ENCODE measurements at places on chromosomes 13 and 19.

GRCh38 chr13:36067746-36068381 is 63.3 kb downstream of the DCLK1 start:
- DNase-seq, result no peak

DNA sequence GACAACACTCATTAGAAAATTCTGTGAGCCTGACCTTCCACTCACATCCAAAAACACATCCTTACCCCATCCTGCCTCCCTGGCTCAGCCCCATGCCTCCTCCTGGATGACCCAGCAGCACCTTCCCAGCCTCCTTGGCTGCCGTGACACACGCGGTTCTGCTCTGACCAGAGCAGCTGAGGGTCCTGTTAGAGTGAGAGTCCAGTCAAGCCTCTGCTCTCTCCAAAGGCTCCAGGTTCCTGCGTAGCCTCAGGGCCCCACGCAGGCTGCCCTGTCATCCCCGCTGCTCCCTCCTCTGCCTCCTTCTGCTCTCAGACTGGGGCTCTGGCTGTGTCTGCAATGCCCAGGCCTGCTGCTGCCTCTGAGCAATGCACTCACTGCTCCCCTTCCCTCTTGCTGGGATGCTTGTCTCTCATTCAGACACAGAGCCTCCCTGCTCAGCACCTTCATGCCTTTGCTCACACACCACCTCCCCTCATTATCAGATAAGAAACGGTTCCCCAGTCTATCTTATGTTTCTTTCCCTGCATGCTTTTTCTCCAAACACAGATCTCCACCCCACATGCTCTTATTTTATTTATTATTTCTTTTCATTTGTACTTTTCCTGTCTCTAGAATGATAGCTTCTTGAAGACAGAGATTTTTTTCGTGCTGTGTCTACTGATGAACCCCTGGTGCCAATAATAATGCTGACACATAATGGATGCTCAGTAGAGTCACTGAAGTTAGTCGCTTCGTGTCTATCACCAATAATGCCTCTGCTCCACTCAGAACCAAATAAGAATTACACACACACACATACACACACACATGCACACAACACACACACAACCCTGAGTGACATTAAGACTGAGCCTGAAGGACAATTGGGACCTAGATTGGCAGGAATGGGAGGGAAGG is 10.2 kb upstream of the SIGLEC6 start:
- no peak for DNase-seq

GRCh38 chr13:35843272-35843671 is 287.9 kb downstream of the DCLK1 start:
- DNase-seq, result no peak

DNA sequence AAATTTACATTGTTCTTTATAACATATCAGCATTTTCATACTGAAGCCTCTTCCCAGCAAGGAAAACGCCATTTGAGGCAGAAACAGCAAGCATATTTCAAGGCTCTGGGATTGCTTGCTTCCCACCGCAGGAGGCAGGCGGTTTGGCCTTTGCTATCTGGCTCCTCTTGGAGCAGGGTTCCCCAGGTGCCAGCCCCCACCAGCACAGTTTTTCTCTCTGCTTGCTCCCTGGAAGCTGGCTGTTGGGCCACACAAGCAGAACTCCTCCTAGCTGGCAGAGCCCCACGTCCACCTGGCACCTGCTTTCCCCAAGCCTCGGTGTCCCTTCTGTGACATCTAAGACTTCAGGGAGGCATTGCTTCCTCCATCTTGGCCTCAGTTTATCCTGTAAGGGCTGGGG is 16.7 kb downstream of the GATAD2A start:
- no peak for DNase-seq

DNA sequence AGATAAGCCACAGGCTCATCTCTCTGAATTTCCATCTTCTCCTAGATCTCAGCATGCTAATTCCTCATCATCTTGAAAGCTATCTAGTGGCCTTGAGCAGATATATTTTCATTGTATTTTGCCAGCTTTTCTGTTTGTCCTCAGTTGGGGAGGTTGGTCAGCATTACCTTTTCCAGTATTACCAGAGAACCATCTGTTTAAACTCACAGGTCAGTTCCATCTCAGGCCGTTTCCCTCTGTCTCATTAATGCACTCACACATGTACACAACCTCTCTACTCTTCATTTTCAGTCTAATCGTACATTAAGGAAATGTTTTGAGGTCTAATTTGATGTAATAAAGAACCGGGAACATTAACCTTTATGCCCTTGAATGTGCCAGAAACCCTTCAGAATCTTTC is 29.7 kb downstream of the USPL1 start:
- no peak for DNase-seq

- DNase-seq, result no peak
These were observed 79.1 kb upstream of the ZNF835 start for GRCh38 chr19:56750658-56751057.

- DNase-seq, result no peak
These were observed 418 bp upstream of the ZNF709 start for GRCh38 chr19:12485052-12485416.

- no peak for DNase-seq
These were observed 66.0 kb upstream of the TNFRSF19 start for GRCh38 chr13:23504180-23504579.

DNA sequence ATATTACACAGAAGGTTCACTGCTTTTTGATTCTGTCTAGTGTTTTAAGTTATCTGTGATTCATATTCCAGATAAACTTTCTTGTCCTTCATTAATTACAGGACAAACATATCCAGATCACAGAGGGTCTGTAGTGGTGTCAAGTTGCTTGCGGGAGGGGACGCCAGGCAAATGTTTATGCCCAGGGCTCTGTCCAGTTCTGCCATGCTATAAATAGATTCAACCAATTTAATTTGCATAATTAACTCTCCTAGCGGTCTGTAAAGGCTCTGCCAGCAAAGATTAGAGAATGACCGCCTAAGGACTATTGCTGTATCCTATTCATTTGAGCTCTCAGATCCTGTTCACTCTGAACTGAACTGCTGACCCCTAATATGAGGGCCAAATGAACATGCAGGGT is 59.7 kb upstream of the TRPC4 start:
- no peak for DNase-seq

GRCh38 chr19:1935484-1936208 is 5.3 kb upstream of the CSNK1G2 start:
- no peak for DNase-seq

- DNase-seq, result no peak
These were observed 881 bp downstream of the ARHGAP33 start for GRCh38 chr19:35776102-35776788.
